ENCODE measurements at places on chromosomes 1 and 21.

DNA sequence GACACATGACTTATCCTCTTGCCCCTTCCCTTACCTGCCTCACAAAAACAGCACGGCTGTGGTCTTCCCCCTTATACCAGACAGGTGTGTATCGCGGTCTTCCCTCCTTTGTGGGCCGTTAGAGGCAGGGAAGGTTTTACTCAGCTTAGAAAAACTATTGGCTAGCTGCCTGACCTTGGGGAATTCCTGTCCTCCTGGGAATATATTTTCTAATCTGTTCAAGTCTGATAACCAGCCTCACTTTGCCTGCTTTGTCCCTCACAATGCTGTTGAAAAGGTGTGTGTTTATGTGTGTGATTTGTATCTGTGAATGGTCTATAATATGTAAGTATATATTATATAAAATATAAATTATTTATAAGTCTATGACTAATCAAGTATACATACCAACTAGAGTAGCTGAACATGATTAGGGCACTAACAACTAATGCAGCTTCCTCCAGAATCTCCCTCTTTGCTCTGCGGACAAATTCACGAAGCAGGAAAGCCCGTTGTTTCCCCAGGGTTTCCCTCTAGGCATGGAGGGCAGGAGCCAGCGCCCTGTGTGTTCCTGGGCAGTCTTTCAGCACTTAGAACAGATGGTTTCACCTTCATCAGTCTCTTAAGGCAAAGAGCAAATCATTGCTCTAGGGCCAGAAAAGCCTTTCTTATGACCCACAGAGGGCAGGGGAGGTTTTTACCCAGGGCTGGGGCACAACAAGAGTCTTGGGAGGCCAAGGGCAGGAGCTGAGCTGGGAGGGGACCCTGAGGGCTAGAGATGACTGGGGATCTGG lies 25.6 kb downstream of the SLC26A9 start:
- DNase-seq, result no peak

DNA sequence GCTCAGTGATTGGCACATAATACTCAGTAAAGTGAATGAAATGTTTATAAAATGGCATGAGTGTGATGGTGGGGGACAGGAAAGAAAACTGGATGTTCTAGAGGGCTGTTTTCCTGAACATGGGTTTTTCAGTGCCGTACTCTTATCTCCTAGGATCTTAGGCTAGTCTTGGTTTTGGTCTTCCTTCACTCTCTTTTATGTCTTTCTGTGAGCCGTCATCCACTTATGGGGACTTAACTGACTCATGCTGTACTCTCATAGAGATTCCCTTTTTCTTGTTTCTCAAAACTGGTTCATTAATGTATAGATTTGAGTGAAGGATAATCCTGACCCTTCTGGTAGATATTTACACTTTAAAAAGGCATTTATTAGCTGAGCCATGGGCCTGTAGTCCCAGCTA lies 16.6 kb downstream of the AGO3 start:
- DNase-seq, result no peak

DNA sequence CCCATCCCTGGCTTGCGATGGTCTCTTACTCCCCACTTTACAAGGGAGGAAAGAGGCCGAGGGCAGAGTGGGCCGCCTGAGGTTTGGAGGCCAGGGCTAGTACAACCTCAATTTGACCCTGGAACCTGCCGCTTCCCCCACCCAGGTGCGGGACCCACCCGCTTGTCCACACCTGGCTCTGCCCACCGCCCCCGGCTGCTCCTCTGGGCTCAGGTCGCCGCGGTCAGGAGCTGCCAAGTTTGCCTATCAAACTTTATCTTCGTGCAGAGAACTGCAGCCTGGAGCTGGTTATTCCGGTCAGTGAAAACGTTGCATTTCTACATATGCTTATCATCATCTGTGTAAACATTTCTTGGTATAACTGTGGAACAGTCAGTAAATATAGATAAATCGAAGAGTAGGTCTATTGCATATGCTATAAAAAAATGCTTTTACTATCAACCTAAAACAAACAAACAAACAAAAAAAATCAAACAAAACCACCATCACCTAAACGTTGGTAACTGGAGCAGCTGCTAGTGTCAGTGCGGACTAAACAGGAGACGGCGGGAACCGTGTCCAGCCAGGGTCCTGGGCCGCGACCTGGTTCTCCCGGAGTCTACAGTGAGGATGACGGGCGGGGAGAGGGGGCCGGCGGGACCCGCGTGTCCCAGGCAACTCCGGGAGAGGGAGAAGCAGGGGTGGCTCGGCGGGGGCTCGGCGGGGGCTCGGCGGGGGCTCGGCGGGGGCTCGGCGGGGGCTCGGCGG lies 906 bp upstream of the ADARB1 start:
- DNase-seq, result no peak

- no peak for DNase-seq
Measured at GRCh38 chr1:55381983-55382382, 166.8 kb upstream of the USP24 start.

GRCh38 chr1:80666073-80666472 lies 1134.7 kb upstream of the ADGRL2 start:
- DNase-seq, result no peak

GRCh38 chr1:64242895-64243756 lies 39.7 kb downstream of the UBE2U start:
- peak; percentile 48 for DNase-seq

- DNase-seq, result no peak
Measured at GRCh38 chr1:167933788-167934187, 2.7 kb upstream of the DCAF6 start.

DNA sequence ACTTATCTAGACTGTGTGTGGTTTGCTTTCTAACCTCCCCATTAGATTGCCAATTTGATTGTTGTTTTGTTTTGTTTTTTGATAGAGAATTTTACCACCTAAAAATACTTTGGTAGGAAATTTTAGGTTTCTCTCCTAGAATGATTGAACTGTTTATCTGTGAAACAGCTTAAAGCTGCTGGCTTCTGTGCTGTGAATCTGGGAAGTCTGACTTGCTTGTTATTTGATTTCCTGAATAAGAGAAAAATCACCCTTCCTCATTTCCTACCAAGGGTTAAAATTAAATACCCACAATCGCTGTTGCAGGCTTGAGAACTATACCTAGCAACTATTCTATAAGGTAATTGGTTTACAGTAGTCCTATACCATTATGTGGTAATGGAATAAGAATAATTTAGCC lies 198.9 kb upstream of the CACYBP start:
- no peak for DNase-seq

DNA sequence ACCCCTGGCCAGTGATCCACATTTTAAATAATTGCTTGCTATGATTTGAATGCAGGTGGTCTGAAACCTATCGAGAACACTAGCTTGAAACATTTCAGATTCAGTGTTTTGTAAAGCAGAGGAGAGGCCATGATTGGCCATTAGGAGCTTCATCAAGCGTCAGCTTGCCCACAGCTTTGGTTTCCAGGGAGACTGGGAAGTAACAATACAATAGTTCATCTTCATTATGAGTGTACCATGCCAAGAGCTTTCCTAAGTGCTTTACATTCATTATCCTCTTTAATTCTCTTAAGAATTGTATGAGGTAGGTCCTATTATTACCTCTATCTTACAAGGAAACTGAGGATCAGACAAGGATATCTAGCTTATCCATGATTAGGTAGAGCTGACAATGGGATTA lies 27.7 kb upstream of the ATP5PO start:
- no peak for DNase-seq

GRCh38 chr1:63888984-63889383 lies 115.2 kb downstream of the ROR1 start:
- DNase-seq, result no peak

GRCh38 chr21:38438462-38438893 lies 59.8 kb downstream of the ERG start:
- peak; percentile 64 for DNase-seq

GRCh38 chr21:31429506-31429905 lies 85.4 kb upstream of the TIAM1 start:
- no peak for DNase-seq

DNA sequence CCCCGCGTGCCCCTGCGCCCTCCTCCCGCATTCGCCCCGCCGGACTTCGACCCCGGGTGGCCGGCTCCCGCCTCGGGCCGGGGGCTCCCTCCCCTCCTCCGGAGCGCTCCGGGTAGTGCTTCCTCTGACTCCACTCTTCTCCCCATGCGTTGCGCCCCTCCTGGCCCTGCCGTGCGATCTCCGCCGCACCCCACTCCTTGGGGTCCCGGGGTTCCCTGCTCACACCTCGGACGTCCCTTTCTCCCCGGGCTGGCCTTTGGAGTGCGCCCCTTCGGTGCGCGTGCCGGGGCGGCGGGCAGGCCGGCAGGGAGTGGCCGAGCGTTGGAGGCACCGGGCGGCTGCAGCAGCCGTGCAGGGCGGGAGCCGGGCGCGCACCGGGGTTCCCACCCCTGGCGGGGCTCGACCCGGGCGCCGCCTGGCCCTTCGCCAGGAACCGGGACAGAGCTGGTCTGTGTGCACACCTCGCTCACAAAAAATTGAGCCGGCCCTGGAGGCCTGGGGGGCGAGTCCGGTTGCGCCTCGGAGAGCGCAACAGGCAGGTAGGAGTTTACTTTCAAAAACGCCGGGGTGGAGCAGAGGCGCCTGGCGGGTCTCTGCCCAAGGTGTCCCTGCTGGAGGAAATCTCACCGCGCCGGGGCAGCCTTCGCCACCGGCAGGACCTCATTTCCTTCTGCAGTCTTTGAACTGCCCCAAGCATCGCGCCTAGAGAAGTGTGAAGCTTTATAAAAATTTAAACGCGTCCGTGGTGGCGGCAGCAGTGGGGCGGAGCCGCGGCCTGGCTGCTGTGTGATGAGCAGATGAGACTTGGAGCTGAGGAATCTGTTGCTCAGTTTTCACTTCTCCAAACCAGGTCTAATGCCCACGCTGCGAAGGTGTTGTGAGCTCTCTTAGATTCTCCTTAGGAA lies 650 bp downstream of the VANGL1 start:
- DNase-seq, result peak; percentile 75

DNA sequence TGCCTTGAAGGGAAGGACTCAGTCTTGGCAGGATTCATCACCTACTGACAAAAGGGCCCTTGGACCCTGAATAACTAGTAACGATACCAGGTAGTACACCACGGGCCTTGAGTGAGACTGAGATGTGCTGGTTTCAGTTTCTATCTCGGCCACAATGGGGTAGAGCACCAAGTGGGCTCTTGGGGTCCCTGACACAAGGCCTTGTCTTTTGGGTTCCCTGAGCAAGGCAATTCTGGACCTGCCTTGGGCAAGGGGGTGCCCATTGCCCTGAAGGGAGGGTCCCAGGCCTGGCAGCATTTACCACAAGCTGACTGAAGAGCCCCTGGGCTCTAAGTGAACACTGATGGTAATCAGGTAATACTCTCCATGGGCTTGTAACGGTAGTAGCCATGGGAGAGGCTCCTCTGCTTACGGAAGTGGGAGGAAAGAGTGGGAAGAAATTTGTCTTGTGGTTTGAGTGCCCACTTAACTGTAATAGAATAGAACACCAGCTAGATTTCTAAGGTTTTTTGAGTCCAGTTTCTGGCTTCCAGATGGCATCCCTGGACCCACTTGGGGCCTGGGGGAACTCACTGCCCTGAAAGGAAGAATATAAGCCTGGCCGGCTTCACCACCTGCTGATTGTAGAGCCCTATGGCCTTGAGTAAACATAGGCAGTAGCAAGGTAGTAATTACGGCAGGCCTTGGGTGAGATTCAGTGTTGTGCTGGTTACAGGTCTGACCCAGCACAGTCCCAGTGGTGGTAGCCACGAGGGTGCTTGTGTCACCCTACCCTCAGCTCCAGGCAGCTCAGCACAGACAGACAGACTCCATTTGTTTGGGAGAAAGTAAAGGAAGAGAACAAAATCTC lies 58.5 kb downstream of the WDR4 start:
- no peak for DNase-seq

DNA sequence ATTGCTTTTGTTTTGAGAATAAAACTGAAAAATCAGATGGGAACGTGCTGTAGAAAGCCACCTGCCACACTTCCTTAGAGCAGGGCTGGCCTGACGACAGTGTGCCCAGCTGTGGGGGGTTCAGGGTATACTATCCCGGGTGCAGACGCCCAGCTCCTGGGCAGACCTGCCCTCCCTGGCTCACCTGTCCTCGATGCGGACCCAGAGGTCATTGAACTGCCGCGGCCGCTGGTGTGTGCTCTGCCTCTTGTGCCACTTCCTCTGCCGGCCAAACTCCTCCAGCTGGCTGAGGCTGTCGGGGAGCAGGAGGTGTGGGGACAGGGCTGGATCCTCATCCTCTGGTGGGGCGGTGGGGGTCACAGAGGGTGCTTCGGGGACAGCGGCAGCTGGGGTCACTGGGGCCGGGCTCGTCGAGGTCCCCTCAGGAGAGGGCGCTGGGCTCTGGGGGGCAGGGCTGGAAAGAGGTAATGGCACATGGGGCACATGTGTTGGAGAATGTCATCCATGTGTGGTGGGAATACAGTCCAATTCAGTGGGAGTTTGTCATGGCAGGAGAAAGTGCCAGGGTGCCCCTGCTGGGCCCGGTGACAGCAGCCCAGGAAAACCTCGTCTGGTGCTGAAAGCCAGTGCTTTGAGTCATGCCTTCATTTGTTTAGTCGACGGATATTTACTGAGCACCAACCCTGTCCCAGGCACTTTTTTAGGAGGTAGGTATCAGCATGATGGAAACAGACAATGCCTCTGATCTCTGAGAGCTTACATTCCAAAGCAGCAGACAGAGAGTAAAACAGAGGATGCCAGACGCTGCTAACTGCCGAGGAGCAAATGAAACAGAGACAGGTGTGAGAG lies 222.0 kb downstream of the TRABD2B start:
- DNase-seq, result no peak

DNA sequence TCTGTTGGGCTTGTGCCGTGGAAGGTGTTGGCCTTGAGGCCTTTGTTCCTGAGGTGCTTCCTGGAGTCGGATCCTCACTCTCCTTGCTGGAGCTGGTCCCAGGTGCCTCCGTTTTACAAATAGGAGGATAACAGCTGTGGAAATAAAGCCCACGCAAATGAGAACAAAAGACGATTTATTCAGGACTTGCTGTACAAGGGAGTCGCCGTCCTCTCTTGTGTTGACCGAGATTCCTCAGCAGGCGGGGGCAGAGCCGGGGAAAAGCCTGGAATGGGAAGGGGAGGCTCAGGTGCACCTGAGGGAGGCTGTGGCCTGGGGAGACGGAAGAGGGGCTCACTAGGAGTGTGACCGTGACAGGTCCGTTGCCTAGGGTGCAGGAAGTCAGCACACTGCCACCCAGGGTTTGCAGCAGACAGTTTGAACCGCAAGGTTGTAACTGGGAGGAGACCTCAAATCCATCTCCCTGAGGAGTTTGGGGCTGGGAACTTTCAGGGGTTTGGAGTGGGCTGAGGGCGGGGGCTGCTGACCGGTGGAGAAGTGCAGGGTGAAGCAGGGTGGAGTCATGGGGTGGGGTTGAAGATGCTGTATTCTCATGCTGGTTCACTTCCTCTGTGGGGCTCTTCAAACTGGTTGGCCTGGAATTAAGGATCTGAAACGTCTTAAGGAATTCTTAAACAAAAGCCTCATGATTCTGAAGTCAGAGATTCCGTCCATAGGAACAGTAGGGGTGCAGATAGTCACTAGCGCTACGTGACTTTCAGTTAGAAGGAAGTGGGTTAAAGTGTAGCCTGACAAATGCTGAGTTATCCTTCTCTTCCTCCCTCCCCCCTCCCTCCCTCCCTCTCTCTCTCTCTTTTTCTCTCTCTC lies 2.6 kb upstream of the CSTB start:
- DNase-seq, result no peak

GRCh38 chr1:43883321-43883720 lies 50.3 kb upstream of the ARTN start:
- DNase-seq, result no peak
